ENCODE measurements at places on chromosomes 5 and 9. TPM values are rescaled to one million over a fixed set of nuclear protein-coding genes. Genes with fewer than 3 reads are reported as not detected.

ZBED3 gene
- 40.3 TPM for polyA plus RNA-seq

- DNase-seq, result no peak
These were observed 17.7 kb downstream of the MARVELD2 start for GRCh38 chr5:69432412-69433206.

DNA sequence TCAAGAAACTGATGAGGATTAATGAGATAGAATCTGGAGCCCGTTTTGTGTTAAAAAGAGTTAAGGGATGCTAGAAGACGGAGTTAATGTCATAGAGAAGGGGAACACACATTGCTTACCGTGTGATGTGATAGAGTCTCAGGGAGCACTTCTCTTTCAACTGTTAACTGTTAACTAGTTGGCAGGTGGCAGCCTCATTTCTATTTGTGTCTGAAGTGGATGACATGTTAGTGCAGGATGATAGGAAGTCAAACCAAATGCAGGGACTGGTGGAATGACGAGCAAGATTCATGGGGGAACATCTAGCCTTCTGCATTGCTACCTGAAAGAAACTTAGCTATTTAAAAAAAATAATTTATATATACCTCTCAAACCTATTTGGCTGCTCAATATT is 222.7 kb downstream of the MAST4 start:
- DNase-seq, result no peak

- no peak for DNase-seq
These were observed 63.5 kb upstream of the RAD23B start for GRCh38 chr9:107219486-107220077.

DNA sequence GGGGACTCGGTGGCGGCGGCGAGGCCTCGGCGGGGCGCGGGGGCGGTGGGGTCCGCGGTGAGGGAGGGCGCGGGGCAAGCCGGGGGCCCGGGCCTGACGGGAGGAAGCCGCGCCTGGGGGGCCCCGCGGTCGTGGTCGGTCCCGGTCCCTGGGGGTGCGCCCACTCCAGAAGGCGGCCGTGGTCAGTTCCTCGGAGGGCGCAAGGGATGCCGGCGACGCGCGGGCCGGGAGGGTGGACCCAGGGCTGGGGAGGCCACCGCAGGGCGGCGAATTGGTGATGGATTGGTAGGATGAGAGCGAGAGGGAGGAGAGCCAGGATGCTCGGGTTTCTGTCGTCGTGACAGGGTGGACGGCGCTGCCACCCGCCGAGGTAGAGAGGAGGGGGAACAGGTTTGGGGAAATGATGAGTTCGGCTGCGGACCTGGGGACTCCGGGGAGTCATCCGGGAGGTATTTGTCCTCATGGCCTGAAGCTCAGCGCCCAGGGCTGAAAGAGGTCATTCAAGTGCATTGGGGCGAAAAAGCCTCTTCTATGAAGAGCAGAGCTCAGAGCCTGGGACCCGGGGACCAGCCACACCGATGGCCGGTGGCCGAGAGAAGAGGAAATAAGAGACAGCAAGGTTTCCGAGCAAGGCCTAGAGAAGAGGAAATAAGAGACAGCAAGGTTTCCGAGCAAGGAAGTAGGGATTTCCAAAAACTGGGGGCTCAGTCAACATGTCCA is 557 bp downstream of the GNG10 start:
- DNase-seq, result peak; percentile 41

DNA sequence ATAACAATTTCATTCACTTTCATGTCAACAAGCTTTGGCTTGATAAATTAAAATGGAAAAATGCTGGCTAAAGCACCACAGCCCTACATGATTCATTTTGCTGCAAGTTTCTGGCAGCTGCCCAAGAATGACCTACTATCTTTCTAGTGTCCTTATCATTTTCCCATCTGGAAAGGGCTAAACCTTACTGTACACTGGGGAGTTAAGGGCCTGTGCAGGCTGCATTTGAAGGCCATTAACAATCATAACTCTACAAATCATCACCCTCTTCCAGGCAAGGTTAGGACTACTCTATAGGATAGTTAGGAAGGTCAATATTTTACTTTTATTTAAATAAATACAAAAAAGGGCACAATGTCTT is 579.7 kb upstream of the ZNF608 start:
- no peak for DNase-seq

GRCh38 chr9:117779760-117780159 is 75.6 kb downstream of the TLR4 start:
- DNase-seq, result no peak

- no peak for DNase-seq
These were observed 24.0 kb downstream of the DCTN4 start for GRCh38 chr5:150734579-150735384.

Data from left kidney (tissue), 8 donors.